ENCODE measurements at places on chromosomes 4 and X. TPM values are rescaled to one million over a fixed set of nuclear protein-coding genes. Genes with fewer than 3 reads are reported as not detected.

The SRPK3 gene
- total RNA-seq = 0.30 TPM

DNA sequence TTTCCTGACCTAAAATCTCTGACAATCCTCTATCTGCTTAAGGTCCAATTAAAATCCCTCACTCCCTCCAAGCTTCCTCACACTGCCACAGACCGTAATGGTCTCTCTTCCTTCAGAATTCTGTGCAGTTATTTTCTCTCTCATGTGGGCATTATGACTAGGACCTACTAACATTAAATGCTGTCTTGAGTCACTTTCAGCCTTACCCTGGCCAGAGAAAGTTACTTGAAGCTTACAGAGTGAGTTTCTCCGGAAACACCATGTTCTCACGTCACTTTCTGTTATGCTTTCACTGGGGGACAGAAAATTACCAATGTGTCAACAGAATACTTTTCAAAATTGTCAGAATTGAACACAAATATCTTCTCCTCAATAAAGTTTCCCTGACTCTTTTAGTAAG, 271.8 kb downstream of the INPP4B start:
- H3K36me3 ChIP-seq = no peaks in the 10 kb centered on the region
- H3K27ac ChIP-seq = no peak overlapping the region
- peaks cover 3% of the 10 kb centered on the region for H3K4me1 ChIP-seq
- DNase-seq = no peak

The MAGED4B gene
- 175 TPM for total RNA-seq

DNA sequence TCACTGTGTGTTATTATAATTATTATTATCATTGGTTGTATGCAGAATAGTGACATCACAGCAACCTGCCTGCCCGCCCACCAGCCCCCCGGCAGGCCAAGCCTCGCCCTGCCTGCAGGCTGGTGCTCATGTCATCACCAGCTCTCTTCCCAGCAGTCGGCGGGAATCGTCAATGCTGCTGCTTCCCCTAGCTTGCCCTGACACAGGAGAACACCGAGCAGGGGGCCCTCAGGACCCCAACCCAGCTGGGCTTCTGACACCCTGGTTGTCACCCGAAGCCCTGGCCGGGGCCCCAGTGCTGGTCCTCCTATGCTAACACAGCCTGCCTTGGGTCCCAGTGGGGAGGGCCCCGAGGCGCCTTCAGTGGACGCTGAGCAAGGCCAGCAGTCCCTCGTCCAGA, 100.6 kb downstream of the PPP2R2C start:
- H3K4me3 ChIP-seq = no peak overlapping the region
- H3K36me3 ChIP-seq = no peaks in the 10 kb centered on the region
- peaks cover 21% of the 10 kb centered on the region for H3K27me3 ChIP-seq
- no peak overlapping the region for H3K27ac ChIP-seq
- no peaks in the 10 kb centered on the region for H3K4me1 ChIP-seq
- no peak for DNase-seq

GRCh38 chr4:115272185-115272584, 158.8 kb upstream of the NDST4 start:
- no peak overlapping the region for H3K27ac ChIP-seq
- H3K4me3 ChIP-seq = no peak overlapping the region
- H3K4me1 ChIP-seq = no peaks in the 10 kb centered on the region
- H3K36me3 ChIP-seq = no peaks in the 10 kb centered on the region
- no peak for DNase-seq

DNA sequence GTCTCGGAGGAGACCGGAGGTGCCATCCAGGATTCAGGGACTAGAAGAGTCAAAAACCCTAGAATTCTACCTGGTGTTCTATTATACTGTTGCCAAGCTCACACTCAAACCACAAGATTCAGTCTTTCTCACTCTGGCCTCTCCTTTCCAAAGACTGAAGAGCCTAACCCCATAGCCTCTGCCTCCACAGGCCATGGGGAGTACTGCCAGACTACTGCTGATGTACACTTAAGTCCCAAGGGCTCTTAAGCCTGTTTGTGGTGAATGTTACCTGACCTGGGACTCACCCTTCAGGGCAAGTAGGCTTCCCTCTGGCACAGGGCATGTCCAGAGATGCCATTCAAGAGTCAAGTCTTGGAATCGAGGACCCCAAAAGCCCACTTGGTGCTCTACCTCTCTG, 58.9 kb upstream of the IRS4 start:
- peaks cover 4% of the 10 kb centered on the region for H3K36me3 ChIP-seq
- H3K27ac ChIP-seq = no peak overlapping the region
- H3K4me3 ChIP-seq = no peak overlapping the region
- H3K4me1 ChIP-seq = no peaks in the 10 kb centered on the region
- no peaks in the 10 kb centered on the region for H3K27me3 ChIP-seq

DNA sequence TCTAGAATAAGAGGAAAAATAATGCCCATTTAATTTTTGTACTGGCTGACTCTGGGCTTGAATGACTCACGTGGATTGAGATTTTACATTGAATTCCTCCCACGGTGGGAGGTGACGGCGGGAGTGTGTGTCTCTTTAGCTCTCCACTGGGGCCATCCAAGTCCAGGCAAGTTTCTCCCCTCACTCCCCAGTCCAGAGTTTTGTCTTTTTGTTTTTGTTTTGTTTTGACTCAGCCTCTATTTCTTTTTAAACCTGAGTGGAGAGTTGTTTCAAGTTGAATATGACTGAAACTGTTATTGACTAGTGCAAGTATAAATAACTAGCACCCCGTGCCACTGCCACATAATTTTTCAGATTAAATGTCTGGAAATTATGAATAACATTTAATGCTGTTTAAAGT, 13.6 kb downstream of the CHST7 start:
- no peak overlapping the region for H3K27ac ChIP-seq
- no peak for DNase-seq
- H3K4me1 ChIP-seq = peaks cover 23% of the 10 kb centered on the region
- H3K27me3 ChIP-seq = no peaks in the 10 kb centered on the region

DNA sequence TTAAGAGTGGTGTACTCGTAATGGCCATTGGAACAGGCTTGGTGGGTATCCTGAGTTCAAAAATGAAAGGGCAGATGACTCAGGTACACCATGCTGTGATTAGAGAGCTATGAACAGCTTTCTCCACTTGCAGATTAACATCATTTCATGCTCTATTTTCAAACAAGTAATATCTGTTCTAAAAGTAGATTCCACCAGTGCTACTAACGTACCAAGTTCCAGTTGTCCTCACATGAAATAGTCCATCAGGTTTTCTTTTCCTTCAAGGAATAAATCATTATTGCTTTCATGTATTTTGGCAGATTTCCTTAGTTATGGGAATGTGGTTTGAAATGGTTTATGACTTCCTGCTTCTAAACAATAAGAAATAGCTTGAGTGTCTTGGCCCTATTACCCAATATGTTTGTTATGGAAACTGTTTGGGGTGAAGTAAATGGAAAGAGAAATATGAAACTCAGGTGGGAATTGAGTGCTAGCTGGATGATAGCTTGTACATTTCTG, 49.9 kb downstream of the PCDH7 start:
- H3K27me3 ChIP-seq = no peaks in the 10 kb centered on the region
- no peak for DNase-seq
- no peak overlapping the region for H3K4me3 ChIP-seq
- H3K4me1 ChIP-seq = no peaks in the 10 kb centered on the region

DNA sequence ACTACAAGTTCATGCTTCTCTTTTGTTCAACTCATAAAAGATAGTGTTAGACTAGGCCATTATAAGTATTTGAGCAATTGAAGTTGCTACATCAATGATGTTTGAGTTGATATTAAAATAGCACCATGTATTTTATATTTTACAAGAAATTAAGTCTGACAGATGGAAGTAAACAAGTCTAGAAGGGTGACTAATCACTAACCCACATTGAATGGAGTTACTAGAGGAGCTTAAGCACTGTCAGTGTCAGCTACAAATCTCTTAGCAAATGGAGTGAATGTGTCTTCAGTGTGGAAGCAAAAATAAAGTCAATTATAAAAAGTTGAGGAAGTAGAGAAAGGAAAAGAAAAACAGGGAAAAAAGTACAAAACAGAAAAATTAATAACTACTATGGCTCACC, 592.5 kb downstream of the PCDH18 start:
- H3K4me3 ChIP-seq = no peak overlapping the region
- DNase-seq = no peak
- no peaks in the 10 kb centered on the region for H3K4me1 ChIP-seq

The ADRA2C gene
- 6.1 TPM for total RNA-seq

The EMCN gene
- total RNA-seq = not detected

The CASK gene
- 57.8 TPM for total RNA-seq

The PNCK gene
- total RNA-seq = 9.4 TPM

GRCh38 chr4:26317766-26318165, 3.0 kb upstream of the RBPJ start:
- DNase-seq = no peak
- H3K4me3 ChIP-seq = peak overlapping the region; percentile 100
- H3K4me1 ChIP-seq = peaks cover 18% of the 10 kb centered on the region
- peaks cover 9% of the 10 kb centered on the region for H3K36me3 ChIP-seq
- no peak overlapping the region for H3K27ac ChIP-seq
- peaks cover 2% of the 10 kb centered on the region for H3K27me3 ChIP-seq

DNA sequence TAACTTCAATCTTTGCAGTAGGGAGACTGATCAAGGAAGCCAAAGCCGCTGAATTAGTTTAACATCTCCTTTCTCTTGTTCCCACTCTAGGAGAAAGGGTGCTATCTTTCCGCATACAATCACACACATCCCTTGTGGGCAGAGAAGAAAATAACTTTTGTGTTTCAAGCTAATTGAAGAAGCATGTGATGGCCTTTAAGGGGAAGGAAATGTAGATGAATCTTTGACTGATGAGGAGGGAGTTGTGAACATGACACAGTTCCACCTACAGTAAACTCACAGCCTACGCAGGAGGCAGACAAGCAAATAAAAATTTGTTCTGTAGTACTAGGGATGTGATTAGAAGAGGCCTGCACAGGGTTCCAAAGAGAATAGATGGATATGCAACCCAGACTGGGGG, 14.7 kb upstream of the SPATA4 start:
- no peak for DNase-seq
- H3K4me1 ChIP-seq = no peaks in the 10 kb centered on the region
- H3K4me3 ChIP-seq = no peak overlapping the region
- no peaks in the 10 kb centered on the region for H3K36me3 ChIP-seq
- H3K27ac ChIP-seq = no peak overlapping the region
